ENCODE measurements at places on chromosomes 6 and 20.
A peak's percentile ranks its signal among the peaks of the same experiment; 100 is the strongest.

- DNase-seq: no peak
Measured at GRCh38 chr20:58652606-58653294, 1.7 kb downstream of the STX16 start.

- DNase-seq: no peak
Measured at GRCh38 chr6:44606976-44607375, 219.5 kb downstream of the CDC5L start.

GRCh38 chr6:47098570-47098993, 56.5 kb upstream of the ADGRF1 start:
- no peak for DNase-seq

DNA sequence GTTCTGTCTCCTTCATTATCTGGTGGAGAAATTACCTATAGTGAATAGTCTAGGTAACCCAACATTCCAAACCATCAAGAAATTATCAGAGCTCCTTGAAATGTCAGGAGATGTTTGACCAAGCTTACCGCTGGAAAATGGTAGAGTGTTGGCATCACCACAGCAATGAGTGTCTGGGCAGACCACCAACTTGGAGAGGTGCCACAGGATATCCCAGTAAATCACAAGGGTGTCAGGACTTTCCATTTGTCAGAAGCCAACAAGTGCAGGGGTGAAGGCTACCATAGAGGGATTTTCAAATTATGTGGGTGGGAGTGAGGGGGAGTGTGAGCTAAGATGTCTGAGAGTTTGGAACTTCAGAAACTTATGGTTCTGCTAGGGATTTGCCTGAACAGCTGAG, 73.2 kb downstream of the VGLL2 start:
- DNase-seq: peak; percentile 41

- DNase-seq: no peak
Measured at GRCh38 chr20:64153861-64154589, 10.2 kb upstream of the MYT1 start.

Data from left ventricle myocardium inferior (tissue), 1 donor.